ENCODE measurements at places on chromosomes 13 and 19. TPM values are rescaled to one million over a fixed set of nuclear protein-coding genes. Genes with fewer than 3 reads are reported as not detected.

The ADAT3 gene
- total RNA-seq: 1.5 TPM

GRCh38 chr13:99471221-99472121, 29.8 kb upstream of the TM9SF2 start:
- DNase-seq: no peak

The DCLK1 gene
- total RNA-seq: 239 TPM

The ZC3H4 gene
- total RNA-seq: 9.5 TPM

DNA sequence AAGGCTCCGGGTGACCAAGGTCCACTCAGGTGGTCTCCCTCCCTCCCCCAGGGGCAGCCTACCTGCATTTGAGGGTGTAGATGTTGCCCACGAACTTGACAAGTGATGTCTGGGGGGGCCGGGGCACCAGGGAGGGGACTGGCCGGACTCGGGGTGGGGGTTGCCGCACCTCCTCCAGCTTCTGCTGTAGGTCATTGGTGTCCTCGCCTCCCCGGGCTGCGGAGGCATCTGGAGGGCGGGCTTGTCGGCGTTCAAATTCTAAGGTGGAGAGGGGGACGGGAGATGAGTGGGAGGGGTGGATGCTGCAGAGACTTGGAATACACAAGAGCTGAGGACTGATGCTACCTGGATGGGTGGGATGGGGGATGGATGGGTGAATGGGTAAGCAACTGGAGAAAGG, 5.3 kb upstream of the AKAP8L start:
- DNase-seq: no peak

The PPP1R12C gene
- 20.4 TPM for total RNA-seq

DNA sequence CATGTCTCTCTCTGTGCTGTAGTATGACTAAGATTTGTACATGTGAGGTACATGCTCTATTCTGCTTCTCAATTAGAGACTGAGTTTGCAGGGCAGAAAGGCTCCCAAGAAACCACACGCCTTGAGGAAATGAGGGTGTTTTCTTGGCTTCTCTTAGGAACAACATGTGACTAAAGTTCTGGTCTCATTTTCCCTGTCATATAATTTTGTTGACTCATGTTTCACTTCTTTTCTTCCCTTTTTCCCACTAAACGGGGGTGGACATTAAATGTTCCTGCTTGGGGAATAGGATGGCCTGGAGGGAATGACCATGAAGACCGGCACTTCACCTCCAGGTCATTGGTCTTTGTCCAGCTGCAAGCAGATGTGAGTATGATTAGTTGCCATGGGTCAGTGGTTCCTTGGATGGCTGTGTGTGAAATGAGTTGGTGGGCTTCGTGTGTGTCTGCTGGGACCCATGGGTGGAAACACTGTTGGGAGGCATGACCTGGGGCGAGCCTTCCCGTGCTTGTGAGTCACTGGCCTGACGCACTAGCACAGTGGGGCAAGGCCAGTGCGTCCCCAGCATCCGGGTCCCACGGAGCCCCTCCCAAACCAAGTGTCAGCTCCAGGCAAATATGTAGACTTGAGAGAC, 56.6 kb downstream of the COL4A1 start:
- no peak for DNase-seq

DNA sequence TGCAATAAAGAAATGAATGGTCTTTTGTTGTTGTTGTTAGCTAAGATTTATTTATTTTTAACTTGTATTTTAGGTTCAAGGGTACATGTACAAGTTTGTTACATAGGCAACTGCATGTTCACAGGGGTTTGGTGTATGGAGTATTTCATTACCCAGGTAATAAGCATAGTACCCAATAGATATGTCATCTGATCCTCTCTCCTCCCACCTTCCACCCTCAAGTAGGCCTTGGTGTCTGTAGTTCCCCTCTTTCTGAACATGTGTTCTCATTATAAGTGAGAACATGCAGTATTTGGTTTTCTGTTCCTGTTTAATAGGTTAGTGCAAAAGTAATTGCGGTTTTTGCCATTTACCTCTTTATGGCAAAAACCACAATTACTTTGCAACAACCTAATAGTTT, 554.1 kb downstream of the TBC1D4 start:
- DNase-seq: no peak

The HSH2D gene
- 0.11 TPM for total RNA-seq

- no peak for DNase-seq
These were observed 99.0 kb upstream of the TNFSF11 start for GRCh38 chr13:42474954-42475353.

- no peak for DNase-seq
These were observed 322.3 kb upstream of the TSHZ3 start for GRCh38 chr19:31671411-31672035.

GRCh38 chr19:9009431-9009830, 778 bp downstream of the MUC16 start:
- no peak for DNase-seq

DNA sequence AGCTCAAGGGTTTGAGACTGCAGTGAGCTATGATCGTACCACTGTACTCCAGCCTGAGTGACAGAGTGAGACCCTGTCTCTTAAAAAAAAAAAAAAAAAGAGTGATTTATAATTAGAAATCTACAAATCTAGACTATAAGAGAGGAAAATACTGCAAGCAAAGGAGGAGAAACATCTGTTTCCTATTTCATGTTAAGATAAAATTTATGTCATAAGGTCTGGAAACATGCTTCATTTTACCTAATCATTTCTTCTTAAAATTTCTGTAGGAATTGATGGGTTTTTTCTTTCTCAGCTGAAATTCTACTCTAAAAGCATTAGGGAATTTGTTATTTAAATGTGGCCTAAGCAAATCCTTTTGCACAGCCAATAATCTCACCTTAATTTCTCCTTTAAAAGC, 53.2 kb downstream of the C13orf42 start:
- no peak for DNase-seq

GRCh38 chr13:85935868-85936467, 136.7 kb upstream of the SLITRK6 start:
- DNase-seq: no peak

GRCh38 chr19:45103156-45103507, 10.2 kb downstream of the PPP1R37 start:
- DNase-seq: no peak

DNA sequence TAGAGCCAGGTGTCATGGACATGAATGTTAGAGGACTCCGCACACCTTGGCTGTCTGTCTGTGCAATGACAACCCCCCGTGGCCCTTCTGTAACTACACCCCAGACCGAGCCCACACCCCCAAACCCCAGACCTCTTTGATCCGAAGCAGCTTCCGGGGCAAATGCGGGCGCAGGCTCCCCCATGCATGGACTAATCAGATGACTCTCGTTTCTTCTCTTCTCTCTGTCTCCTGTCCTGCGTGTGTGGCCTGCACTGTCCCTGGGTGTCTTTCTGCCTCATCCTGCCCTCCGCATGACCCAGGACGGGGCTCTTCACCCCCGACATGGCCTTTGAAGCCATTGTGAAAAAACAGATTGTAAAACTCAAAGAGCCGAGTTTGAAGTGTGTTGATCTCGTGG, 38.9 kb downstream of the TMED1 start:
- DNase-seq: no peak

DNA sequence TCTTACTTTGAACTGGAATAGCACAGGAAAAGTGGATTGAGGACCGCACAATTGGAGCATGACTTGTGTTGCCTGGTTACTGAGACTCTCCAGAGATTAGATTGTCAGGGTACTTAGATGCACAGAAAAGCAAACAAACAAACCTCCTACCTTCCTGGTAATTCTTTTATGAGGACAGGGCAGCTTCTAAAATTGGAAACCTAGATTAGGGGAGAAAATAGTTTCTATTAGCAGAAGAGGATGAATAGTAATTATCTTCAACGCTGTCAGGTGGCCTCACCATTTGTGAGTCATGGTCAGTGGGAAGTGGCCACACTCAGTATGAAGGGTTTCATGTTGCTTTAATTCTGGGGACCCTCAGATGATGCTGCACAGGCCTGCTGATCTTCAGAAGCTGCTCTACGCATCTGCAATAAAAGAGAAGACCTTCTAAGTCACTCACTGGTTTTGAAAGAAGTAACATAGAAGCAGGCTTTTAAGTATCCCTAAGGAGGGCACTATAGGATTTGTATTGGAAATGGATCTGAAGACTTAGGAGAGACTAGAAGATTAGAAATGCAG, 106.8 kb downstream of the LACC1 start:
- no peak for DNase-seq

GRCh38 chr19:41431426-41432386, 4.5 kb upstream of the B3GNT8 start:
- no peak for DNase-seq

The SEMA6B gene
- total RNA-seq: 19.0 TPM

Measured in spinal cord (tissue), 10 donors.